ENCODE measurements at places on chromosomes 16 and 17.

DNA sequence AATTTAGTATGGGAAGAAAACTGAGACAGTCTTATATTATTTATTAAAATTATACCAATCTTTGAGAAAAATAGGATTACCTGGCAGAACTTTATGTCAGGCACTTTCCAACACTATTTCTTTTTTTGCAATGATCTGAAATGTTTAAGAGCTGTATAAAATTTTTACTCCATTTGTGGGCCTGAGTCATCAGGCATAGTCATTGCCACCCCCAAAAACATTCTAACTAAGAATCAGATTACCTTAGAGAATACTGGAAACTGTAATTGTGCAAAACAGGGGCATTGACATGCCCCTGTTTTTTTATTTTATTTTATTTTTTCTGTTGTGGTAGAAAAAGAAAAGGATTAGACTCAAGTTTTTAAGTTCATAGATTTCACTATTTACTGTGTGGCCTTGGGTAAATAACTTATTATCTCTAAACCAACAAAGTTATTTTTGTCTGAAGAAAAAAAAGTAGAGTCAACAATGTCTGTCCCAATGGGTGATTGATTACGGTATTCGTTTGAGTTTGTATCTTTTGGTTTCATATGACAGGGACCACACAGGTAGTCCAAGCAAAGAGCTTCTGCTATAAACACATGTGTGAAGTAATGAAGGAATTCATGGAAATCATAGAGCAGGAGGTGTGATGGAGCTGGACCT is 24.6 kb downstream of the VAT1L start:
- DNase-seq = no peak

DNA sequence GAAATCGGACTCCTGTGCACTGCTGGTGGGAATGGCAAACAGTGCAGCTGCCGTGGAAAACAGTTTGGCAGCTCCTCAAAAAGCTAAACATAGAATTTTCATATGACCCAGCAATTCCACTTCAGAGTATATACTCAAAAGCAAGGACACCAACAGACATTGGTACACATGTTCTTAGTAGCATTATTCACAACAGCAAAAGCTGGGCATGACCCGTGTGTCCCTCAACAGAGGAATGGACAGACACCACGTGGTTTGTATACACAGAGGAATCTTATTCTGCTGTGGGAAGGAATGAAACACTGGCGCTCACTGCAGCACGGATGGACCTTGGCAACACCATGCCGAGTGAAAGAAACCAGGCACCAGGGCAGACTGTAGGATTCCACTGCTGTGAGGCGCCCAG is 16.0 kb downstream of the NPTX1 start:
- DNase-seq = no peak

- DNase-seq = no peak
Measured at GRCh38 chr17:40819528-40820125, 2.8 kb downstream of the KRT10 start.

DNA sequence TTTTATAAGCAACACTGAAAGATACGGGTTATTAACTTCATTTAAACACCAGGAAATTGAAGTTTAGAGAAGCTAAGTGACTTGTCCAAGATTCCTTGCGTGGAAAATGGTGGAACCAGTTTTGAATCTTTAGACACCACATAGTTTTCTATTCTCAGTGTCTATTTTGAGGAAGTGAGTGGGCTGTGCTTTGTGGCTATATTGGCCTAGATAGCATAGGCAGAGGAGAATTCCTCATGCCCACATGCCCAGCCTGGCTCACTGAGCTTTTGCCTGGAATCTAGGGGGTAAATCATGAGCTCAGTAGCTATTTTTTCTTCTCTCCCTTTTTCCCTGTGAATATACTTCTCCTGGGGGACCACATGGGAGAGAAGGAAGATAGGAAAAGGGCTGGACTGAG is 431.3 kb downstream of the HS3ST3B1 start:
- no peak for DNase-seq

- DNase-seq = no peak
Measured at GRCh38 chr17:58248955-58249269, 10.5 kb downstream of the LPO start.

- DNase-seq = no peak
Measured at GRCh38 chr16:65222049-65222448, 100.2 kb upstream of the CDH11 start.
